Activated CD4-positive, alpha-beta memory T cell treated with anti-CD3 and anti-CD28 coated beads, Interleukin-2, amount 10 ng/mL, durations not matched to agents 7 days and 5 days (primary cell): ENCODE measurements at places on chromosomes 6 and 20. TPM values are rescaled to one million over a fixed set of nuclear protein-coding genes. Genes with fewer than 3 reads are reported as not detected.

ALDH8A1 gene
- total RNA-seq = 1.2 TPM

CLVS2 gene
- total RNA-seq = not detected

SCUBE3 gene
- not detected for total RNA-seq

CASS4 gene
- total RNA-seq = 13.2 TPM

MARCKS gene
- total RNA-seq = 0.05 TPM

LPA gene
- total RNA-seq = not detected

BHLHE23 gene
- total RNA-seq = not detected
